NCI-H1092 (cell line): ENCODE measurements at places on chromosomes 12 and 14.
A peak's percentile ranks its signal among the peaks of the same experiment; 100 is the strongest.

- DNase-seq = no peak
Observed at GRCh38 chr14:90060965-90061684, 669 bp upstream of the KCNK13 start.

- DNase-seq = no peak
Observed at GRCh38 chr14:77843195-77843594, 43.3 kb downstream of the ADCK1 start.

DNA sequence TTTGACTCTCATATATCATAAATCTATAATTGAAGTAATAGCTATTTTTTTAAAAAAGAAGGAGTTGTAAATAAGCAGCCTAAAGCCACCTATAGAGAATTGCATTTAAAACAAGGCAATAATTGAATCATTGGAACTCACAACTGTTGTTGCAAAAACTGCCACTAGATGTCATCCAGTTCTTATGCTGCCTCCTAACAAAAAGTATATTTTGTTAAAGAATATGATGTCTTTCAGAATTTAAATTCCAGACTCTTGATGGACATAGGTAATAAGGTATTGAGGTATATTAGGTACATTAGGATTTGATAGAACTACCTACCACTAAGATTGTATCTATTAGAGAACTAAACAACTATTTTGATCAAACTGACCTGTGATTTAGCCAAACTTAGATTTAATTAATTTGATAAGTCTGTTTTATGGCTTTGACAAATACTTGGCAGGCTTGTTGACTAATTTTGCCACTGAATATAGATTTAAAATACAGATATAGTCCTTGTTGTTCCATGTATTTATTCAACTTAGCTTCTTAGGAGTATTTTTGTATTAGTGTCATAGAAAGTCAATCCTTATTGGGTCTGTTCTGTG is 401.4 kb downstream of the RPL10L start:
- DNase-seq = no peak

DNA sequence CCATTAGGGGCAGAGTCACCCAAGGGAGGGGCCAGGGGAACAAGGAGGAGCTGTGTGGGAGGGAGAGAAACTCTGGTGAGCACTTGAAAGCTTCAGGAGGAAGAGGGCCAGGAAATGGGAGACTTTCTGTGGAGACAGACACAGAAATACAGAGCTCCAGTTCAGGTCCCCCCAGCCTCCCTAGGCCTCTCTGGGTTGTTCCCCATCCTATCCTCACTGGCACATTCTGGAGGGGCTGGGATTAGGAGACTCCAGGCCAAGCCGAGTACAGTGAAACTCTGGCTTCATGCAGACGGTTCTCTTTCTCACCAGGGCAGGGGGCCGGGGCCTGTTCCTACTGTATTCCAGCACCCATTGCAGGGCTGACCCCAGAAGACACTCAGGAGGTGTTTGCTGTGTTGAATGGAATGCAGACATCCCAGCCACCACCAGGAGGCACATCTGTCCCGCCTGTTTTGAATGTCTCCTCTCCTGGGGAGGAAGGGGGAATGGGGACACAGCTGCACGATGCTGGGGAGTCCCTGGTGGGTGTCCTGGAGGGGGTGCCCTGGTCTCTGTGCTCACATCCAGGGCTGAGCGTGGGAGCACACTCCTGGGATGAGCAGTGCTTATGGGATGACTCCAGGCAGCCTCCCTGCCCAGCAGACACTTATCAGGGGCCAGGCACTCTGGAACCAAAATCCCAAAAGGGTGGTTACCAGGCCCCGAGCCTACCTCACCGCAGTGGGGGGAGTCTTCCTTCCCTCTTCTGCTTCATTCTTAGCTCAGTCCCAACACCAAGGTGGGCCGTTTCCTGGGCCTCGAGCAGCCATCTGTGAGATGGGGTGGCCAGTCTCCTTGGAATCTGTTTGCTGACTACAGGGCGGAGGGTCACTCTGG is 5.5 kb upstream of the KRT84 start:
- DNase-seq = no peak

- DNase-seq = no peak
Observed at GRCh38 chr14:82861313-82861712, 1327.7 kb upstream of the SEL1L start.

DNA sequence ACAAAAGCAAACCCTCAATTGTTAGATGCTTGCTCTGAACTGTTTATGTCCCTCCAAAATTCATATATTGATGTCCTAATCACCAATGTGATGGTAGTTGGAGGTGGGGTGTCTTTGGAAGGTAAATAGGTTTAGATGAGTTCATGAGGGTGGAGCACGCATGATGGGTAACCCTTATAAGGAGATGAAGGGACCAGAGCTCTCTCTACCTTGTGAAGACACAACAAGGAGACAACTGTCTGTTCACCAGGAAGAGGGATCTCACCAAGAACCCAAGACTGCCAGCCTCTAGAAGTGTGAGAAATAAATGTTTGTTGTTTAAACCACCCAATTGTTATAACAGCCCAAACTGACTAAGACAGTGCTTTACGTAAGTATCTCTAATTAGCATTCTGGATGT is 27.0 kb downstream of the DHRS2 start:
- no peak for DNase-seq

DNA sequence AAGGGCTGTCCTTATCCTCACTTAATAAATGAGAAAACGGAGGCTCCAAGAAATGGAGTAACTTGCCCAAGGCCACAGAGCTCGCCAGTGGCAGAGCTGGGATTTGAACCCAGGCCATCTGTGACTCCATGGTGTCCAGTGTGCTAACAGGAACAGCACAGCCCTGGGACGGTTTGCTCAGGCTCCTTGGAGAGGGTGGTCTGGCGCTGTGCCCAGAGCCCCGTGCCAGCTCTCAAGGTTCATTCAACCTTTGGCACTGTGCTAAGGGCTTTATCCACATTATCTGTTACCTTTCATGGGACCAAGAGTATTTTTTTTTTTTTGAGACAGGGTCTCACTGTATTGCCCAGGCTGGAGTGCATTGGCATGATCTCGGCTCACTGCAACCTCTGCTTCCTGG is 8.1 kb downstream of the DAO start:
- DNase-seq = no peak

GRCh38 chr14:74408870-74409269 is 17.1 kb downstream of the SYNDIG1L start:
- DNase-seq = no peak

- DNase-seq = no peak
Observed at GRCh38 chr14:47012533-47013280, 361.1 kb upstream of the RPL10L start.

- DNase-seq = no peak
Observed at GRCh38 chr14:55803873-55804553, 224.0 kb downstream of the KTN1 start.

GRCh38 chr12:74285773-74286172 is 251.9 kb upstream of the ATXN7L3B start:
- no peak for DNase-seq

GRCh38 chr12:124765581-124766489 is 97.8 kb downstream of the SCARB1 start:
- no peak for DNase-seq

GRCh38 chr14:24965934-24966578 is 83.9 kb downstream of the STXBP6 start:
- no peak for DNase-seq

GRCh38 chr12:106780010-106780631 is 5.6 kb downstream of the RIC8B start:
- no peak for DNase-seq

GRCh38 chr12:53185582-53186153 is 4.9 kb upstream of the CSAD start:
- DNase-seq = no peak

- no peak for DNase-seq
Observed at GRCh38 chr12:117818400-117818799, 150.4 kb downstream of the KSR2 start.

DNA sequence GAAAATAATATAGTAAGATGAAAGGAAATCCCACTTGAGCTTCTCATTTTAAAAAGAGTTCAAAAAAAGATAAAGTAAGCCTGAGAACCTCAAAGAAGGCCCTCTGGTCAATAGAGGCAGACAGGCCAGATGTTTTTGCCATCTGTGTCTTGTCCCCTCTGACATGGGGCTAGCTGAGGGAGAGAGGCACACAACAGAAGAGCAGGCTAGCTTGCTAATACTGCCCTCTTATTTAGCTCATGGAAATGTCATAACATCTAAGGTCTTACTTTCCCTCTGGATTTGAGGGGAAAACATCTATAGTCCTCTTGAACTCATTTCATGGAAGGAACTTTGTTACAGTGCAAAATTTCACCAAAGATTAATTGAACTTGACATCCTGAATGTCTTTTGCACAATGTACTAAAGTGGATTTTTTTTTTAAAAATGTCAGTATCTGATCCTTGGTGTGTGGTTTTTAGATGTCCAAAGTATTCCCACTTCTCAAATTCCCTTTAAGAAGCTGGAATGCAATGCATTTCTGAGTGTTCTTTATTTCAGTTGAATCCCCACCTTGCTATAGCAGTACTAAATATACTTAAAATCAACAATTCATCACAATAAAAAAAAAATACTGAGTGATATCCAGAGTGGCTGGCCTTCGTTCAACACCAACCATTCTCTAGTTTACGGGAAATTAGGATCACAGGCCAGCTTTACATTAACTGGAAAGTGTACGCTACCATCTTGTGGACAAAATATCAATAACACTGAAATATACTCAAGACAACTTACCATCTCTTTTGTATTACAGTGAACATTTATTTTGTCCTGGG is 176.7 kb downstream of the PAH start:
- DNase-seq = no peak

- no peak for DNase-seq
Observed at GRCh38 chr14:38958589-38958988, 144.4 kb downstream of the SEC23A start.

DNA sequence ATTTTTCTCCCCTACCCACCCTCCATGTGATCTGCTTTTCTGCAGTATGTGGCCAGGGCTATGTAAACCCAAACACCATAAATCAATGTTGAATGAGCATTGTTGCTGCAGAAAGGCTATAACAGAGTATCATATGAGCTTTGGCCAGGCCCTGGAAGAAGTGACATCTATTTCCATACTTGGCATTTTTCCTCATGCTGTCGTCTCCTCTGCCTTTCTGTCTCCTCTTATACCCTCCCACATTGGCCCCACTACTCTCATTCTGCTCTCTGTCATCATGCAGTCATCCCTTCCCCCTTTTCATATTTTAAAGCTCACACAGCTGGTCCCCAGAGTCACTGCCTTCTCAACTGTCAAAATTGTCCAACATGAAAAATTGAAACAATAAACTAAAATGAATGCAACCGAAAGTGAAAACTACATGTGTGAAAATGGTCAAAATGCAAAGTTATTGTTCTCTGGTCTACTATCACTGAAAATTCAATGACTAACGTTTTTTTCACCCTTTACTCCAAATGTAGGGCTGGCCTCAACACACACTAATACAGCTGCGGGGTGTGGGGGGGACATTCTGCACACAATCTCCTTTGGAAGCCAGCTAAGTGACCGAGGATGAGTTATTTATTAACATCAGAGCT is 290.7 kb upstream of the TMPO start:
- DNase-seq = no peak

- no peak for DNase-seq
Observed at GRCh38 chr12:69383074-69383473, 23.5 kb downstream of the YEATS4 start.

DNA sequence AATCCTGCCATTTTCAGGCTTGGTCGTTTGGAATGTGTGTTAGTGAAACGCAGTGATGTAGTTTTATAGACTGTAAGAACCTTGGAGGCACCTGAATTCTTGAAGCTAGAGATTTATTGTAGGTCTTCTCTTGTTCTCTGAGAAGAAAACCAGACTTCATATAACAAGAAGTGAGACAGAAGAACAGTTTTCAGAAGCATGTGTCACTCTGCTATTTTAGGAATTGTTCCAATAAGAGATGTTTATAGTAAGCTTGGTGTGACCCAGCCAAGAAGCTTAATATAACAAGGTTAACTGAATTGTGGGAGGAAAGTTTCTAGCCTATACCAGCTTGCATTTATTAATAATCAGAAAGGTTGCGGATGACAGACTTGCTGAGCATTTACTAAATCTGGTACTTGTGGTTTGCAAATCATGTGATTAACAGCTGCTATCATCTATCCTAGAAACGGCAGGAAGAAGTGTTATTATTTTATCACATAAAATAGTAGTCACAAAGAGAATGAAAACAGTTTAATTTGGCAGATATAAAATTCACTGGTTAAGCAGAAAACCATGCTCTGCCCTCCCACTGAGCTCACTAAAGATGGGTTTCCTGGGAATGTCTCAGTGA is 49.2 kb upstream of the BCAT1 start:
- no peak for DNase-seq

DNA sequence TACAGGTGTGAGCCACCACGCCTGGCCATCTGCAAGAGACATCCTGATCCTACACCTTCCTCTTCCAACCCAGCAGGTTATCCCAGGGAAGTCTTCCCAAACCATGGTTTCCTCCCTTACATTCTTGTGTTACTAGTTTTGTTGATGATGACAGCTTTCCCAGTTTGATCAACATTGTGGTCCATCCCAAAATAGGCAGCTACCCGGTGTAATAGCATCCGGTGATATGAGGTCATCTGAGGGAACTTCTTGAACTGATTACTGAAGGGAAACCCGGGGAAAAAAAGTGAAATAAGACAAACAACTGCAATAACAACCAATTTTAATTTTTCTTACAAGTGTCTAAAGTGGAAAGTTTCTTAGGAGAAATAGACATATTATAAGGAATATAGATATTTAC is 45.3 kb upstream of the STAC3 start:
- DNase-seq = no peak

DNA sequence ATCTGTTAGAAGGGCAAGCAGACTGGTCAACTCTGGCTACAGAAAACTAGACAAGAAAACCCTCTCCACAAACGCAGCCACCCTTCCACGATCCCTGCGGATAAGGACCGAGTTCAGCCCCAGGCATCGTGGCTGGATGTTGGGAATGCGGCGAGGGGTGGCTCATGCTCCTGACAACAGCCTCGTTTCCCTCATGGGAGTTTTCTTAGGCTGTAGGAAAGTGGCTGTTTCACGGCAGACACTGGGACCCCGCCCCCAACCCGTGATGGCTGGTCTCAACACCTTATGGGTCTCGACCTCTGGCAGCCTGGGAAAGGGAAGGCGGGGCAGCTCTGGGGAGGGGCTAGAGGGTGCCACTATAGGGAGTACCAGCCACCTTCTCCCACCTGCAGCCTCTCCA is 123.3 kb downstream of the RFLNA start:
- no peak for DNase-seq

DNA sequence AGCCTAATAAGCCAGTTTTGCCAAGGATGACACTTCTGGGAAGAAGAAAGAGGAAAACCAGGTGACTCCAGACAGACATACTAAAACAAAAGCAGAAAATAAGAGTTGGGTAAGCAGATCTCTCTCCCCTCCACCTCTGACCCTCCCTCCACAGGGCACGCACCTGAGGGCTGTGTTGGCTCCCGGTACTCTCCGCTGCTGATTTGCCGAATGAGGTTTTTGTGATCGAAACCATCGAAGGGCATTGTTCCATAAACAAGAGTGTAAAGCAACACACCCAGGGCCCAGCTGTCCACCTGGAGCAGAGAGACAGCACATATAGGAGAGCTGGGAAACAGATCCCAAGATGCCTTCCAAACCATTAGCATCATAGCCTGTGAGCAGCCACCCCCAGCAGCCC is 68.1 kb downstream of the NUAK1 start:
- no peak for DNase-seq

GRCh38 chr12:2052826-2053678 is at the start of gene CACNA1C:
TSS of gene CACNA1C (plus strand) at chr12:2052987. CDS start at chr12:2053563, 576 bp downstream.
- peak; percentile 67 for DNase-seq
